ENCODE measurements at places on chromosomes 5 and 9. TPM values are rescaled to one million over a fixed set of nuclear protein-coding genes. Genes with fewer than 3 reads are reported as not detected.

DNA sequence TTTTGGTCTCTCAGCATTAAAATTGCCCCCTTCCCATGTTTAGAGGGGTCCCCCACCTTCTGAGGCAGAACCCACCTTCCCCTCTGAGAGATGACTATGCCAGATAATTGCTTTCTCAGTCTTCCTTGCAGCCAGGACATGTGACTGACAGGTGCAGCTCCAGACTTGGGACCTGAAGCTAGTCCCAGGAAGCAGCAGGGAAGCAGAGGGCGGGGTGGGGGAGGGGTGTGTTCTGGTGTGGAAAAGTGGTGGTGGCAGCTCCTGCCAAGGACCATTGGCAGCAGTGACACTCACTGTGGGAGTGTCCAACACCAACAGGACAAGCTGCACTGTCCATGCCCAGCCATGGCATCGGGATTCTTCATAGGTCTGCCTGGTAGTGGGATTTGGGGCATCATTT lies 2.3 kb downstream of the EIF4E1B start:
- DNase-seq, result no peak

GRCh38 chr5:33441241-33442177 lies 744 bp downstream of the TARS1 start:
- no peak for DNase-seq

GRCh38 chr5:67310169-67310568 lies 113.6 kb upstream of the CD180 start:
- no peak for DNase-seq

DNA sequence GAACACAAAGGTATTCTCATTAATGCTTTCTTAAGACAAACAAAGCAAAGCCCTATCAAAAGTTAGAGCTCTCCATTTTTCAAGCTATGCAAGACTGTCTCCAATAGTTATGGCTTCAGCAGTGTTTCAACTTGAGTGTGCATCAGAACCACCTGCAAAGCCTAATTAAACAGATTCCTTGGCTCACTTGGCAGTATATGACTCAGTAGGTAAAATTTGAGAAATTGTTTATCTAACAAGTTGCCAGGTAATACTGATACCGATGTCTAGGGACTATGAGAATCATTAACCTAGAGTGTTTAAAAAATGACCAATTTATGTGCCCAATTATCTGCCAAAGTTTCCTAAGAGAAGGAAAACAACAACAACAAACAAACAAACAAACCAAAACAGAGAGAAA lies 60.3 kb upstream of the PARP8 start:
- DNase-seq, result no peak

Gene COX7C
- 1,782 TPM for polyA plus RNA-seq

Gene ADCY2
- polyA plus RNA-seq, result 24.3 TPM
